A549 treated with CpdA at 1 μM for 4 hours (cell line): ENCODE measurements at places on chromosomes 1 and 21. TPM values are rescaled to one million over a fixed set of nuclear protein-coding genes. Genes with fewer than 3 reads are reported as not detected.

SPRR2F gene
- not detected in 5 replicates for total RNA-seq

ZBTB8B gene
- total RNA-seq: under 0.01 to 0.01 TPM (median 0.01 TPM) in 4 of 5 replicates, not detected in the other

ATP5PB gene
- total RNA-seq: 233 to 263 TPM (median 253 TPM) in 5 replicates

PTGS2 gene
- total RNA-seq: 8.7 to 13.5 TPM (median 12.9 TPM) in 5 replicates

SEC16B gene
- 0.72 to 1.3 TPM (median 0.98 TPM) in 5 replicates for total RNA-seq

KANK4 gene
- 0.20 to 0.64 TPM (median 0.38 TPM) in 5 replicates for total RNA-seq

CRYBG2 gene
- 1.6 to 2.3 TPM (median 1.7 TPM) in 5 replicates for total RNA-seq

RPS8 gene
- total RNA-seq: 1,576 to 1,761 TPM (median 1,722 TPM) in 5 replicates

TRIM62 gene
- 2.0 to 2.3 TPM (median 2.1 TPM) in 5 replicates for total RNA-seq

RUNX3 gene
- 5.5 to 7.3 TPM (median 6.2 TPM) in 5 replicates for total RNA-seq

SLC2A5 gene
- 0.05 to 0.26 TPM (median 0.13 TPM) in 5 replicates for total RNA-seq

RC3H1 gene
- total RNA-seq: 5.2 to 9.5 TPM (median 5.5 TPM) in 5 replicates

CNTN2 gene
- 0.03 to 0.28 TPM (median 0.05 TPM) in 3 of 5 replicates, not detected in the others for total RNA-seq

S100A14 gene
- 0.40 to 0.79 TPM (median 0.50 TPM) in 5 replicates for total RNA-seq

C1orf94 gene
- 0.02 TPM in 1 of 5 replicates, not detected in the others for total RNA-seq

CYP4A22 gene
- total RNA-seq: not detected in 5 replicates

CLCA2 gene
- total RNA-seq: not detected in 5 replicates

SLC19A1 gene
- total RNA-seq: 16.0 to 23.3 TPM (median 22.1 TPM) in 5 replicates

OR10J1 gene
- not detected in 5 replicates for total RNA-seq

KRTAP10-6 gene
- not detected in 5 replicates for total RNA-seq

RNF187 gene
- 56.4 to 84.9 TPM (median 82.0 TPM) in 5 replicates for total RNA-seq

OLFML3 gene
- 3.4 to 4.1 TPM (median 4.1 TPM) in 5 replicates for total RNA-seq

ITLN2 gene
- 0.16 TPM in 1 of 5 replicates, not detected in the others for total RNA-seq

NFIA gene
- 4.1 to 5.7 TPM (median 5.6 TPM) in 5 replicates for total RNA-seq

COL9A2 gene
- 0.11 to 0.47 TPM (median 0.18 TPM) in 5 replicates for total RNA-seq
